ENCODE measurements at places on chromosomes 7 and 10.
A peak's percentile ranks its signal among the peaks of the same experiment; 100 is the strongest.

DNA sequence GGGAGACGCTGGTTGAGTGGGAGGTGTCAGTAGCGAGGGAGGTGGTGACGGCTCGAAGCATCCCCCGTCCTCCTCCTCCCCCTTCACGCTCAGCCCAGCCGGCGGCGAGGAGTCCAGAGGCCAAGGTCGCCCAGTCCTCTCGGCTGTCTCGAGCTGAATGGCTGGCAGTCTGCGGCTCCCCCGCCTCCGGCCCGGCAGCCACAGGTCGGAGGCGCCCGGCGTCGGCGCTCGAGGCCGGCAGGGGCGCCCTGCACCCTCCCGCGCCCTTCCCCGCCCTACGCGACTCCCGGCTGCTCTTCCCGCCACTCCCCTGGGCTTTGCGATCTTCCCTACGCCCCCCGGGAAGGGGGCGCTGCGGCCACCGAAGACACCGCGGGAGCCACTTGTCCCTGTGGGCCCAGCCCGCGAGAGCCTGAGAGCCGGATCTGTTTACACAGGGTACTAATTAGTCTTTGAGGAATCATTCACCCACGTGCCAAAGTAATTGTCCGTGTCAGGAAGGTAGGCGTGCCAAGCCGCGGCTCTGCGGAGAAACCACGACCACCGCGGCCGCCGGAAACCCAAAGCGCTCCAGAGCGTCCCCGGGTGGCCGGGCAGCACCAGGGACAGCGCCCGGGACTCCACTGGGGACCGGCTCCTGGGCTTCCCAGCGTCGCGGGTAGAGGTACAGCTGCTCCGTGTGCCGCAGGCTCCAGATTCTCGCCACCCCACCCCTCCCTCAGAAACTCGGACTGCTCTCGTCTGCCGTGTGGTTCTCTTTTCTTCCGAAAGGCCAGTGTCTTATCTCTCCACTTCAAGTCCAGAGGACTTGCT is at the start of gene NXPH1:
TSS of gene NXPH1 (plus strand) at position 133 of the 813 bp plus-strand sequence.
- peak; percentile 44 for DNase-seq

DNA sequence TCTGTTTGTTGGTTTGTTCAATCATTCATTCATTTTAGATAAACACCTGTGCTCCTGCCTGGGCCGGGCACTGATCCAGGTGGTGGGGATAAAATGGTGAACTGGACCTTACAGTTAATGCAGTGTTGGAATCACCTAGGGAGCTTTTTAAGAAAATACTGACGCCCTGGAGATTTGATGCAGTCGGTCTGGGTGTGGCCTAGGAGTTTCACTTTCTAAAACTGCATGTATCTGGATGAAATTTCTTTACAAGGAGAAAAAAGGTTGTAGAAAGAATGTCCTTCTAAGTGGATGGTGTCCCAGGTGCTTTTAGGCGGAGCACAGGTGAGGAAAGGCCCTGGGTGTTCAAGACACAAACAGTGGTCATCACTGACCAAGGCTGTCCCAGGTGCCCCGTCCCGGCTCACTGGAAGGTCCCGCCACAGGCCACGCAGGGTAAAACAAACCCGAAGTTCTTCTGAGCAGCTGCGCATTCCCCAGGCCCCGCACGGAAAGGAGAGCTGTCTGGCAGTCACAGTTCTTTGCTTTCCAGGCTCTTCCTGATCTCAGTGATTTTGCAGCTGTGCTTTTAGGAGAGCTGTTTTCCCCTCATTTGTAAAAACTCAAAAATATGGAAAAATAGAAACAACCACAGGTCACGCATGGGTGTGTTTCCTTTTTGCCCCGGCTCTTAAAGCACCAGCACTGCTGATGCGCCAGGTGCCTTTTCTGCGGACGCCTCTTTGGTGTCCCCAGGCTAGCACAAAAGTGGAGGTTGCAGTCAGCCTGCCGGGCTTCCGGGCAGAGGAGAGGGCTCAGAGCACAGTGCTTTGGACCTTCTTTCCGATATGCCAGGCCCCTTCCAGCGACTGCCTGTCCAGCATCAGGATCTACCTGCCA is 161.9 kb downstream of the GRK5 start:
- DNase-seq = no peak

DNA sequence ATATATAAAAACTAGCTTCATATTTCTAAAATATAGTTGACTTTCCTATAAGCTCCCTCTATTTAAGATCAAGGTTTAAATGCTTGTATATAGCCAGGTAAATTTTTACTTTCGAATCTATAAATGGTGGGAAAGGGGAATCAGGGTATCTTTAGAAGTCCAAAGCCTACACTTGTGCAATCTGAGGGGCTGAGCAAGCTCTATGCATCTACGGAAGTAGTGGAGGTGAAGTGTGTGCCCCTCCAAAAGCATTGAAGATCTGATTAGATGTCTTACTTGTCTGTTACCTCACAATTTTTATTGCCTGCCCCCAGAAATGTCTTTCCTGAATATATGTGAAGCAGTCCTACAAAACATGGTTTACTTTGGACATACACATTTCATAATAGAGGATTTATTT is 1.6 kb downstream of the AKAP9 start:
- DNase-seq = no peak

DNA sequence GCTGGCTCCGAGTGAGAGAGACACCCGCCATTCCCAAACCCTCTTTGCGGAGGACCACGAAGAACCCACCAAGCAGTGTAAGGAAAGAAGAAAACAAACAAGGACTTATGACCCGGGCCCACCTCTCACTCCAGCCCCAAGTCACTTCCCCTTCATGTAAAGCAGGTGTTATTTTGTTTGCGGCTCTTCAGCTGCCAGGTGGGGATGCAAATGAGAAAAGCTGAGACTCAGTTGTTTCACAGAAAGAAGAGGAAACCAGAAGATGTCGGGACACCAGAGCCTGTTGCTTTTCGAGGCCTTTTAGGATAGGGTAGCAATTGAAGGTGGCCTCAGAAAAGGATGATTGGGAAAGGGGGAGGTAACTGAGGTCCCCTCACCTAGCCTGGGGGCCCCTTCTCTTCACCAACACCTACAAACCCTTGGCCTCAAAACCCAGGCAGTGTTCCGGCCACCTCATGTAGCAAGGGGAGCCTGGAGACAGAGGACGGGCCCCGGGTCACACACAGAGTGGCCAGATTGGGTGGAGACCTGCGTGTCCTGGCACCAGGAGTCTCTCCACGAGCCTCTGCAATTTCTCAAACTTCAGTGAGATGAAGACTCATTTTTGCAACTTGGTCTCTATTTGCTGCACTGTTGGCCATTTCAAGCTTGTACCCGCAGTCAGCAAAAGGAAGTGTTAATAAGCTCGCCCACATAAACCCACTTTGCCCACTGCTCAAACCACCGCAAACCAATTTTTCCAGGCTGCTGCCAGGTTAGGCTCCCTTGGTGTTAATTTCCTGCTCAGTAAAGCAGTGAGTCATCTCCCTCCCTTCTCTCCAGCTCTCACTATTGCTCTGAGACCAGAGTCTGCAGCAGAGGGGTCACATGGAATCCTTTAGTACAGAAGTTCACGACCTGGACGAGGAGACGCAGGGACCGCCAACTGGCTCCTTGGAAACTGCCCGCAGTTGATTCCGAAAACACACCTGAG is 45.5 kb downstream of the AOC1 start:
- no peak for DNase-seq

DNA sequence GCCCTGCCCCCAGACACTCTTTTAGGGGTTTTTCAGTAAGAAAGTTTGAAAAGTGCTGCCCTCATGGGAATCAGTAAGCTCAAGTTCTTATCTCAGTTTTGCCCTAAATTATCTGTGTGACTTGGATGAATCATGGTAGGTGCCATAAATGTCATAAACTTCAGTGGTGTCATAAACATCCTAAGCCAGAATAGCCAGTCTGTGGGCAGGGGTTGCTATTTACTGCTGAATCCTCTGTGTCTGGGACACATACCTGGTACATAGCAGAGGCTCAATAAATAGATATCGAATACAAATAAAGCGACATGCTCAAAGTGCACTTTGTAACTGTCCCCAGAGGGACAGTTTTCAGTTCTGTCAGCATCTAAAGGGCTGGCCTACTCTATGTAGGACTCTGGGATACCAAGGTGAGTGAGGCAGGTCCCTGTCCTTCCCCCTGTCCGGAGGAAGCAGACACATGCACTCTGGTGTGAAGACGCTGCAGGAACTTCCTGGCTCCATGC is 502.1 kb downstream of the RPS24 start:
- no peak for DNase-seq

DNA sequence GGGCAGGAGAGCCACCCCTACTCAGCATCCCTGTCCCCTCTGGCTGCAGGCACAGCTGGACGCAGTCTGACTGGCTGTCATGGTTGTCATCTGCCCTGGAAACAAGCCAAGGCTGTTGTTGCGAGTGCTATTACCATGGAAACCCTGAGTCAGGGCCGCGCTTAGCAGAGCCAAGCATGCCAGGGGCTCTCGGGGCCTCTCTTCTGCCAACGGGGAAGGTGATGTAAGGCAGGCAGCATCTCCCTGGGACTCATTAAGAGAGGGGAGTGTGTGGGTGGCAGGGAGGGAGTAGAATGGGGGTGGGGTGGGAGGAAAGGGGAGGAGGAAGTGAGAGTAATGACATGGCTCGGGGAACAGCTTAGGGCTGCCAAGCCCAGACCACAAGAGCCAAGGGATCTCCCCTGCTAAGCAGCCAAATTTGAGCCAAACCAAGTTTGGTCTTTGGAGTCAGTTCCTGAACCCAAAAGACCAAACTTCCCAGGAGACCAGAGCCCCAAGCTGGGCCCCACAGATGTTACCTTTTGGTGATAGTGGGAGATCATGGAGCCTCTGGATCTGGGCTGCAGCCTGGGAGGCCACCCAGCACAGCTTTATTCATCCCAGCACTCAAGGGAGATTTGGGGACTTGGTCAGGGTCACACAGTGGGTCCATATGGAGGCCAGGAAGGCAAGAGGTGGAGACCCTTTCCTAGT is 67.6 kb downstream of the TMEM130 start:
- DNase-seq = no peak

DNA sequence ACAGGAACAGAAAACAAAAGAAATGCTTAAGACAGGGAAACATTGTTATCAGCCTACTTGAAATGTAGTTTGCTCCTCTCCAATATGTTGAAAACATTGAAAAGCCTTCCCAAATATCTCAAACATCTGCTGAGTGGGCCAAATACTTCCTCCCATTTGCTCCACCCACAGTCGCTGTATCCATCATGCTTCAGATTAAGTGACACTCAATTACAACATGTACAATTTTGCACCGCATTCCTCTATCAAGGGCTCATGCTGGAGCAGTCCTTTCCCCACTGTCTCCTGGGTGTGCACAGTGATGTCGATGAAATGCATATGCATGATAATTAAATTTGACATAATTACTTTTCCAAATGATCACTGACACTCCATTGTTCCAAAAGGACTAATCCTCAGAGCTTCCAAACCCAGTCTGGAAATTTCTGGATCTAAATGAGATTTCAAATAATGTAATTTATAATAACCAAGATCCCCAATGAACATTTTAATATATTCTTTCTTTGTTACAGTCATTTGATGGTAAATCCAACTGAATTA is 604.6 kb downstream of the GRID1 start:
- no peak for DNase-seq

DNA sequence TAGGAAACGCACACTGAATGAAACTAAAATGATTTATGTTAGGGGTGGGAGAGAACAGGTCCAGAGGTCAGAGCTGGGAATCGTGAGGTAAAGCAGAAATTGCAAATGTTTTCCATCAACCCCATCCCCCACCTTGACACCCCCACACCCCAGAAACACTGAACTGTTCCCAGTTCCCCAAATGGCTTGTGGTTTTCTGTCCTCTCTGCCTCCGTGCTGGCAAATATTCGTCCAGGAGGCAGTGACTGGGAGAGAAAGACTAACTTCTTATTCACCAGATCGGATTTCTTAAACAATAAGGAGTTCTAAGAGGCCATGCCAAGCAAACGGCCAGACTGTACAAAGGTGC is 730 bp upstream of the RASSF4 start:
- no peak for DNase-seq

- DNase-seq = no peak
These were observed 73.2 kb downstream of the TNS3 start for GRCh38 chr7:47508389-47509380.

- no peak for DNase-seq
These were observed 1.5 kb upstream of the LRRC4 start for GRCh38 chr7:128032605-128033235.

DNA sequence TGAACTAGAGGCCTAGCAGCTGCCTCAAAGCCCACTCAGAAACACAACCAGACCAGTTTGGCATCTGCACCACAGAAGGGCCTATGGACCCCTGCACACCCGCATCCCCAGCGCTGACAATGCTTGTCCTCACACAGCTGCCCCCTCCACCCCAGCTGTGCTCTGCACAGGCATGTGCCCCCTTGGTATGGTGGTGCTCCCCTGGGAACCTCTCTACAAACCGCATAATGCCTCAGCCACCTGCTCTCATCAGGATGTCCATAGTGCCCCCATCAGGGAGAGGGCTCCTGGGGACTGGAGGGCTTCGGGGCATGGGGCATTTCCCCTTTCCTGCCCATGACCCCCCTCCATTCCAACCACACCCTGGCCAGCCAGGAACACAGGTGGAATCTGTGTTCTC is 347.5 kb downstream of the GRID1 start:
- no peak for DNase-seq

DNA sequence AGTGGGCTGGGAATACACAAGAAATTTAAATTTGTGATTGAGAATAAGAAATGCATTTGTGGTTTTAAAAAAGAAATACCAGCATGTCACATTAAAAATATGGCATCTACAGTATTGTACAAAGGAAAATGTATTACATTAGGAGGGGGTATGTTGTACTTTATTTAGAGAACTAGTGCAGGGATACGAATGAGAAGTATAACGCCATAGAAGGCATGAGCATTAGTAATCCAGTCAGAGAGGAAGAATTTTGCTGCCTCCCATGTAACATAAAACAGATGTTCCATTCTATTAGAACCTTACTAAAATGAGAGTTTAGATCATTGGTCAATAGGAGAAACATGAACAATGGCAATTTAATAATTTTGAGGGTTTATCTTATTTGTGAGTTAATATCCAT is 182.2 kb downstream of the ADK start:
- no peak for DNase-seq

DNA sequence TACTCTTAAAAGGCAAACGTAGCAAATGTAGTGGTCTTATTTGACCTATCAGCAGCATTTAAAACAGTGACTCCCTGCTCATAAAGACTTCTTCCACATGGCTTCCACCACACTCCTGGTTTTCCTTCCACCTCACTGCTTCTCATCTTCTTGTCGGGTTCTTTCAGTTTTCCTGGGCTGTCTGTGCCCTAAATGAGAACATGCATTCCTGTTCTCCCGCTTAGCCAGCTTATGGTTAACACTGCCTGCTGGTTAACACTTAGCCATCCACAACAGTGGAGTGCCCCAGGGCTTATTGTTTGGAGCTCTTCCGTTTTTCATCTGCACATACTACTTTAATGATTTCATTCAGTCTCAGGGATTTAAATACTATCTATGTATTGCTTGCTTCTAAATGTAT is 34.3 kb upstream of the EXOC6 start:
- DNase-seq = no peak

DNA sequence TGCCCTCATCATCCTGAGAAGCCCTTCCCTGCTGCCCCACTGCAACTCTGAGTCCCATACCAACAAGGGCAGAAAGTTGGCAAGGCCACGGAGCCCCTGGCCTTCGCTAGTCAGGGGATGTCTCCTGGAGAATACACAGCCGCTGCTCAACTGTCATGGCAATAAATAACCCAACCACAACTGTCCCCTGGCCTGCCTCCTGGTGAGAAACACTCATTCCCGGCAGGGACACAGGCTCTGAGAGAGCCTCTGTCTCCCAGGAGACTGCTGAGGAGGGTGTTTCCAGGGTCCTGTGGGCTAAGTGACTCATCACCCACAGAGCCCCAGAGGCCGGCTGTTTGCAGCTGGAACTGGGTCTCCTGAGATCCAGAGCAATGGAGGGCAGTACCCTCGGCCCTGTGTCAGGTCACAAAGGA is 354.1 kb downstream of the TNS3 start:
- DNase-seq = no peak

GRCh38 chr10:15420858-15421257 is 49.8 kb upstream of the FAM171A1 start:
- DNase-seq = no peak
